Activated T-helper 1 cell treated with Interleukin-2 at 50 U/mL for 16 hours (primary cell): ENCODE measurements at places on chromosomes 7 and 10.

DNA sequence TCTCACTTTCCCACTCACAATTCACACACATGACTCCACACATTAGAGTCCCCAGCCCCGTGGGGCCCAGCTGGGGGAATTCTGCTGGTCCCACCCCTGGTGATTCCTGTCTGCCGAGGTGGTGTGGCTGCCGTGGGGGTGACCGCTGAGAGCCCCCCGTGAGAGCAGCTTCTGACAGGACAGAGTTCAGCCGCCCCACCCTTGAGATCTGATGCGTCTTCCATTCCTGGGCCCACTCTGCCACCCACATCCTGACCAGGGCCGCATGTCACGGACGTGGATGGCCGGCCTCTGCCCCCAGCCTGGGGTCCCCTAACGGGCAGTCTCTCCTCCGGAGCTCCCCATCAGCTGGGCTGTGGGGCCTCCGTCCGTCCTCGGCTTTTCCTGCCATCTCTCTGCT is 240.1 kb upstream of the PITRM1 start:
- DNase-seq: no peak

DNA sequence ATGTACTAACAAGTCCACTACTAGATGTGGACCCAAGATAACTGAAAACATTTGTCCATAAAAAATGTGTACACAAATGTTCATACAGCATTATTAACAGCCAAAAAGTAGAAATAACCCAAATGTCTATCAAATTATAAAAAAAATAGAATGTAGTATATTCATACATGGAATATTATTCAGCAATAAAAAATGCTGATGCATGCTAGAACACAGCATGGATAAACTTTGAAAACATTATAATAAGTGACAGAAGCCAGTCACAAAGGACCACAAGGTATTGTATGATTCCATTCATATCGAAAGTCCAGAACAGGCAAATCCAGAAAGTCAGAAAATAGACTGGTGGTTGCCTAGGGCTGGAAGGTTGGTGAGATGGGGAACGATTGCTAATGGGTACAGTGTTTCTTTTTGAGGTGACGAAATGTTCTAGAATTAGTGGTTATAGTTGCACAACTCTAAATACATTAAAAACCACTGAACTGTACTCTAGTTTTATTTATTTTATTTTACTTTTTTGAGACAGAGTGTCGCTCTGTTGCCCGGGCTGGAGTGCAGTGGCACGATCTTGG is 43.3 kb upstream of the ANLN start:
- DNase-seq: no peak

GRCh38 chr7:35316549-35316948 is 62.6 kb upstream of the TBX20 start:
- no peak for DNase-seq

DNA sequence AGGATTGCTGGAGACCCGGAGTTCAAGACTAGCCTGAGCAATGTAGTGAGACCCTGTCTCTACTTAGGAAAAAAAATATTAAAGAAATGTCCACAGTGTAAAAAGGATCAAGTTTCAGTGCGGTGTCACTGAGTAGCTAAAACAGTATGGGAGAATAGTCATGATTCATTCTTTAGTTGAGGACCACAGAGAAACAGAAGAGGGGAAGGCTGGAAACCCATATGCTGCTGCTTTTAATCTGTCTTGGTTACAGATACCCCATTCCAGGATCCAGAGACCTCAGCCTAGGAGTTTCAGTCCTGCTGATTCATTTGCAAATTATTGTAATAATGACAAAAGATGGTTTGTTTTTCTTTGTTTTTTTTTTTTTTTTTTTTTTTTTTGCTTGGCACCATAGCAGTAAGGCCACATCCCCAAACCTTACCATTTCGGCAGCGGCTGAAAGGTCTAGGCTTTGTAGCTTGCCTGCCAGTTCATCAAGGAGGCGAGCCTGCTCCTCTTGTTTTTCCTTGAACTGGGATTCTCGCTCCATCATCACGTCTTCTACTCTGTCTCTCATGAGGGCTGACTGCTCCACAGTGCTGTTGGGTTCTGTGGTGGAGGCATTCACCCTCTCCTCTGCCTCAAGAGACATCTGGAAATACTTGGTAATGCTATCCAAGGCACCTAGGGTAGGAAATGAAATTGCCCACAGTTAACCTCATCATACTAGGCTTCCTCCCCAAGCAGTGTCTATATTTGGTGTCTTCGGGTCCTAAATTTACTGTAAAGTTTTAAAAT is 44.2 kb downstream of the DLD start:
- no peak for DNase-seq

DNA sequence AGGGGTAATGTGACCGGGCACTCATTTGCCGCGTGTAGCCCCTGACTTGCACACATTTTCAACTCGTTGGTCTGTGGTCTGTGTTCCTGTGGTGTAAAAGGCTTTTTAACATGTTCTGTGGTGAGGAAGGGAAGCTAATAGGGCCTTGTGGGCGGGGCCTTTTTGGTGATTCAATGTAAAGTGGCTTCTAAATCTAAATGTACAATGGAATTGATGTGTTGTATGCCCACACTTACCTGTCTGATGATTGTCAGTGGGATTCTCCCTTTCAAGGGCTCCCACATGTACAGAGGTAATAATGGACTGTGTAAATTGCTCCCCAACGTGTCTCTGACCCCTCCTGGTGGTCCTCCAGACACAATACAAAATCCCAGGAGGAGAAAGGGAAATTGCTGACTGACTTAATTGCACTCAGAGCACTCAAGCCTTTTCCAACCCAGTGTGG is 43.1 kb upstream of the GATAD1 start:
- no peak for DNase-seq
